Activated CD4-positive, alpha-beta T cell treated with anti-CD3 and anti-CD28 coated beads, Interleukin-2, Interleukin-4, amounts not matched to agents 100 ng/mL and 50 ng/mL, durations not matched to agents 16 hours and 8 hours (primary cell): ENCODE measurements at places on chromosomes 13 and 19.
A peak's percentile ranks its signal among the peaks of the same experiment; 100 is the strongest.

- DNase-seq: no peak
These were observed 9.1 kb downstream of the AP2S1 start for GRCh38 chr19:46841458-46842083.

DNA sequence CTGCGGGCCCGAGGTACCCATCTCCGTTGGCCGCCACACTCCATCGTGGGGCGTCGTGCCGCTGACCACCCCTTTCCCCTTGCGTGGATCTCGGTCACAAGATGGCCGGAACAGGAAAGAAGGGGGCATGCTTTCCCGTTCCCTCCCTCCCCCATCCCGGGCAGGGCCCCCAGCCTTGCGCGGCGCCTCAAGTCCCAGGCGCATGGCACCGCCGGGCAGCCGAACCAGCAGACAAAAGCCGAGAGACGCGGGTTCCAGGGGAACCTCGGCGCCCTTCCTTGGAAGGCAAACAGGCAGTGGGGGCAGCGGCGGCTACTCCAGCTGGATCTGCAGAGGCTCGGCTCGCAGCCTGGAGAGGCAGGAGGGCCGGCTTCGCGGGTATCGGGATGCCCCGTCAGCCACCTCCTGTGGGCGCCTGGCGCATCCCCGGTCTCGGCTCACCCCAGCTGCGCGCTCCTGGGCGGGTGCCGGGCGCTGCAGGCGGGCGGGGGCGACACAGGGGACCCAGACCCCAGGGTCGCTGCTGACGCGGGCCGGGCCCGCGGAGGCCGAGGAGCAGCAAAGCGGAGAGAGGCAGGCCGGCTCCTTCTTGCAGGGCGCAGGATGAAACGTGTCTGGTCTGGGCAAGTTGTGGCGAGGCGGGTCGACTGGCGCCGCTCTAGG lies 439 bp downstream of the DZIP1 start:
- no peak for DNase-seq

GRCh38 chr19:45276284-45276687 lies 25.2 kb downstream of the MARK4 start:
- no peak for DNase-seq

DNA sequence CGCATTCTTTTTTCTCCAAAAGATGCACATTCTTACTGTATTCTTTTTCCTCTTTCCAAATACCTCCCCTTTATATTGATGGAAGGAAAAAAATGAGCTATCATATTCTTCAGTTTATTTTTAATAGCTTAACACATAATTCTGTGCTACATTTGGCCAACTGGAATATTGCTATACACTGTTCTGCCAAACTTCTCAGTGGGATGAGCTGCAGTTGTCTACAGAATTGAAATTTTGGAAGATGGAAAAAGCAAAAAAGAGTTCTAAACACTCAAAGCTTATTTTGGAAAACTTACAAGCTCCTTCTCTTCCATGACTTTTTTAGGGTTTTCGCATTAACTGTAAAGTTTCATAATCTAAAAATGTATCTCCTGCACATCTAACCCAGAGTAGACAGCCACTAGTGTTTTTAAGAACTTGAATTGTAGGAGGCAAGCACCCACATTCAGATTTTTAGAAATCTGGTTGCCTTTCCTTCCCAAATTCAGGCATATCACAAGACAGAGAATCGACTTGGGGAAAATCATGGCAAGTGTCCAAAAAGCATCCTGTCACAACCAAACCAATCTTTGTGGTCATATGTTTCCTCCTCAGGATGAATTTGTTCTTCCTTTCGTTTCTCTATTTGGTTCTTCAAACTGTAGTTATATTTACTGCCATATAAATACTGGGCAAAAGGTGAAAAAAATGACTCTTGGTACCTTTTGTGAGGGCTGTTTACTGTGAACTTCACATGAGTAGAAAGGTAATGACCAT lies 111.4 kb upstream of the FRY start:
- no peak for DNase-seq

DNA sequence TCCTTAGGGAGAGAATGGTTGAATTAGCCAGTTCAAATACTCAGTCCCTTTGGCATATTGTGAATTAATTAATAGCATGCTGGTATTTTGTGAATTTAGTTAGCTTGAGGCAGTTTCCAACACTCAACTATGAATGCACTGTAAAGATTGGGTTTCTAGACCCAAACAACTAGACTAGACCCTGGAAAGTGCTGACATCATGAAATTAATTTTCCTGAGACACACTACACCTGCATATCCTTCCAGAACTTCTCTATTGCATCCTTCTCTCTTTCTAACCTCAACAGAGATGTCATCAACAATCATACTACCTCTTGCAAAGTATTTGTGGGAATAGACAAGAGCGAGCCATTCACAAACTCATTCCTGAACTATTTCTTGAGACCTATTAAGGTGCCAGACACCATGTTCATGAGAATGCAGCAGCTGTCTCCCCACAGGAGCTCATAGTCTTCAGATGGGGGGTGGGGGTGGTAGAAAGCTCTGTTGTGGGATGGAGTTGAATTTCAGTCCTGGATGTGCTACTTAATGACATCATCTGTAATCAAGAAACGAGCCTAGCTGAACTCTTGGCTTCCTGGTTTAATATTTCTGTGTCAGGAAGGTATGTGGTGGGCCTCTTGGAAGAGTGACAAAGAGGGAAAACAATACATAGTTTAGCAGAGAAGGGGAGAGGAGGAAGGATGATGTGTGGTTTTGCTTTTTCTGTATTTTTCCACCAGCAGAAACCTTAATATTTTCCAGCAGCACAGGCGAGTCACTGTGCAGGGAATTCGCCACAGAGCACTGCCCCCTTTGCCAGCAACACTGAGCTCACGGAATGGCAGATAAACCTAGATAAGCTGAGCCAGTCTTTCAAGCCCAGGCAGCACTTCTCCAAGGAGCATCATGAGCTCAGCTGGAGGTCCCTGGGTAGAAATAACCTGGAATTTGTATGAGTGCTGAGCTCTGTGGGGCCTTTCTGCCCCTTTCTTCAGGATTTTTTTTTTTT lies 53.1 kb upstream of the CYSLTR2 start:
- no peak for DNase-seq

- DNase-seq: peak; percentile 94
These were observed at the start of gene SPATA13 for GRCh38 chr13:24160458-24161009. SPATA13 (plus strand) TSS chr13:24160720; CDS start chr13:24222930, 62,210 bp downstream.
